ENCODE measurements at places on chromosomes 5 and 9. TPM values are rescaled to one million over a fixed set of nuclear protein-coding genes. Genes with fewer than 3 reads are reported as not detected.
A peak's percentile ranks its signal among the peaks of the same experiment; 100 is the strongest.

- H3K27me3 ChIP-seq, result peaks cover 13% of the 10 kb centered on the region
- no peak overlapping the region for H3K4me3 ChIP-seq
- H3K4me1 ChIP-seq, result peaks cover 14% of the 10 kb centered on the region
- no peak overlapping the region for H3K27ac ChIP-seq
- no peaks in the 10 kb centered on the region for H3K36me3 ChIP-seq
Observed at GRCh38 chr5:178469011-178469974, 120.9 kb downstream of the COL23A1 start.

DNA sequence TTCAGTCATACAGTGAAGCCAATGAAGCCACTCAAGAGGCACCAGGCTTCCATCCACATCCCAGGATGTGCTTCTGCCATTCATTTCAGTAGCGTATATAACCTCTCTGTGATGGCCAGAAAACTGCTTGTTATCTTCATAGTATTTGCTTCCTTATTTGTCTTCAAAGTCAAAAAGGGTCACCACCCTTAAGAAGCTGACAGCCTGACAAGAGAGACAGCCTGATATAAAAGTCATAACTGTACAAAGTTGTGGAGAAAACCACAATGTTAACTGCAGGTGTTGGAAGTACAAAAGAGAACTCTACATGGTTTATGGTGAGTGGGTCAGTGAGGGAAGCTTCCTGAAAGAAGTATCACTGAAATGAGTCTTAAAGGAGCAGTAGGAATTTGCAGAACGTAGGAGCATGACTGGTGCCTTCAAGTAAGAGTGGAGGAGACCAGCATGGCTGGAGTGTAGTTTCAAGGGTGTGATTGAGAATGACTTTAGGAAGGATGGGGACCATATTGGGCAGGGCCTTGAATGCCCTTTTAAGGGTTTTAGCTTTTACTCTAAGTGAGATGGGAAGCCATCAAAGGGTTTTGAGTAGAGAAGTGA, 33.7 kb downstream of the NIM1K start:
- no peak for DNase-seq
- no peaks in the 10 kb centered on the region for H3K4me1 ChIP-seq
- no peak overlapping the region for H3K27ac ChIP-seq
- no peaks in the 10 kb centered on the region for H3K36me3 ChIP-seq

CDKN2B-AS1 gene
- not detected for total RNA-seq

DNA sequence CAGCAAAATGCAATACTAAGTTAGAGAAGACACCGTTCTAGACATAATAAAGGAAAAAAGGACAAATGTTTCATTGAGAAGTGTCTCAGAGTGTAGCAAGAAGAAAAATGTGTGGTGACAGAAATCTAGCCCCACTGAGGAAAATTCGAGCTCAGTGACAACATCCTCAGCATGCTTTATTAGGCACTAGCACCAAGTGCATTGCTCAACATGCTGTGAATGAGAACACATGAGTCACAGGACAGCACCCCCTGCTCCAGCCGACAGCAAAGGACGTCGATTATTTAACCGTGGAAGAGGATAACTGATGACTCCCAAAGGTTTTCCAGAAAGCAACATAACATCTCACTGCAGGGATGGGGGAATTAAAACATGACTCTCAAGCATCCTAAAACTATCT, 182.7 kb downstream of the GNAQ start:
- no peaks in the 10 kb centered on the region for H3K27me3 ChIP-seq
- H3K27ac ChIP-seq, result no peak overlapping the region
- peaks cover 2% of the 10 kb centered on the region for H3K4me1 ChIP-seq

DNA sequence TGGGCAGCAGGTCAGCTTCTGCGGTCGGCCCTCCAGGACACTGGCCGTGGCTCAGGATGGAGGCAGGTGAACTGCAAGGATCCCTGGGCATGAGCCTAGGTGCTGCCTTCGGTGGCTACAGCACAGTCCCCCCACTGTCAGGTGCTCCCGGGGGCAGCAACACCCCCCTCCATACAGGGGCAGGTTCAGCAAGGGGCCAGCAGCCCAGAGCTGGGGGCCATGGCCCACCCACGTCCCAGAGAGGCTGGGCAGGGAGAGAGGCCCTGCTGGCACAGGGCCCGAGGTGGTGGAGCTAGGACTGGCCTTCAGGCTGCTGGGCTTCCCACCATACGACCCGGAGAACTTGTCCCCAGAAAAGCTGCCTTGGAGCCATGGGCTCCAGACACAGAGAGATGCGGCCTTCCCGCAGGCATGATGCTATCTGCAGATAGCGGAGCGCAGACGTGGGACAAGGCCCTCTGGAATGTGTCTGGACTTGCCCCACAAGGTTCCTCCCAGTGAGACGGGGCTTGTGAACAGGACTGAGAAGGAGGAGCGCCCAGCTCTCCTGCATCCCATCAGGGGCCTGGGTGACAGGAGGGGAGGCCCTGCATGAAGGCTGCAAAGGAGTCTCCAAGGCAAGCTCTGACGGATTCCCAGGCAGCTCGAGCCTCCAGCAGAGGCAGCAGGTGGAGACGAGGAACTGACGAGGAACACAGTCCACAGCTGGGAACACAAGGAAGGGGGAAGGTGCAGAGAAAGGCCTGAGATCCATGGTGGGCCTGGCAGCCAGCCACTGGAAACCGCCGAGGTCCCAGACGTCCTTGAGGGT, 111.1 kb downstream of the VAV2 start:
- H3K36me3 ChIP-seq, result no peaks in the 10 kb centered on the region
- DNase-seq, result no peak
- no peak overlapping the region for H3K4me3 ChIP-seq
- peaks cover 99% of the 10 kb centered on the region for H3K27me3 ChIP-seq
- H3K27ac ChIP-seq, result no peak overlapping the region
- H3K4me1 ChIP-seq, result no peaks in the 10 kb centered on the region

GRCh38 chr9:22522206-22522740, 75.6 kb downstream of the DMRTA1 start:
- no peaks in the 10 kb centered on the region for H3K36me3 ChIP-seq
- no peak for DNase-seq
- H3K27me3 ChIP-seq, result no peaks in the 10 kb centered on the region
- H3K4me1 ChIP-seq, result no peaks in the 10 kb centered on the region

FBP2 gene
- total RNA-seq, result not detected

PKN3 gene
- total RNA-seq, result 41.3 TPM

ORM2 gene
- total RNA-seq, result 0.98 TPM

PDE6A gene
- not detected for total RNA-seq

RANBP6 gene
- total RNA-seq, result 11.7 TPM

DNA sequence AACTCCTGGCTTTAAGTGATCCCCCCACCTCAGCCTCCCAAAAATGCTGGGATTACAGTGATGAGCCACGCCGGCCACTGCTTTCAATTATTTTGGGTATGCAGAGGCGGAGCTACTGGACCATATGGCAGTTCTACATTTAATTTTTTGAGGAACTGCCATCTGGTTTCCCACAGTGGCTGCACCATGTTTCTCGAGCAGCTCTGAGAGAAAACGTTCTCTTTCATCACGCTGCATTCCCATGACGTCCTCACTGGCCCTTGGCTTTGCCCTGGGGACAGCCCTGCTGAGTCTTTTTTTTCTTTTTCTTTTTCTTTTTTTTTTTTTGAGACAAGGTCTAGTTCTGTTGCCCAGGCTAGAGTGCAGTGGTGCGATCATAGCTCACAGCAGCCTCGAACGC, 35.5 kb upstream of the GRHPR start:
- H3K27me3 ChIP-seq, result 0 out of 2 replicates have a peak, but pooled peaks cover 4% of the 10 kb centered on the region
- no peak for DNase-seq
- H3K4me3 ChIP-seq, result no peak overlapping the region
- H3K36me3 ChIP-seq, result no peaks in the 10 kb centered on the region

WNK2 gene
- 3.3 TPM for total RNA-seq

ZNF79 gene
- 6.3 TPM for total RNA-seq

DNA sequence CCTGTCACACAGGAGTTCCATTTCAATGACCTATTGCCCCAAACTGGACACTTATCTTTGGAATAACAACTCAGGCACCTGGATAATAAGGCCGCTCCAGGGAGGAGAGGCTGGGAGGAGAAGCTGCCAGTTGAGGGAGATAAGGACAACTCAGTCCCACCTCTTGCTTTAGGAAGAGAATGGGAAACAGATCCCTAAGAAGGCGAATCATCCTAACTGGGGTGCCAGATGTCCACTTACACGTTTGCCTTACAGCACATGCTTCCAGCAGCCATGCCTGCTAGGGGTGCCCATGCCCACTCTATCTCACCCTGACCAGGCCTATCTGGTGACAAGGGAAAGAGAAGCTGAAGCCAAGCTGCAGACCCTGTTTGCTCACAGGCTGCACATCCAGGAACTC, 6.5 kb downstream of the HK3 start:
- no peak overlapping the region for H3K27ac ChIP-seq
- peaks cover 3% of the 10 kb centered on the region for H3K4me1 ChIP-seq
- H3K36me3 ChIP-seq, result no peaks in the 10 kb centered on the region
- no peak overlapping the region for H3K4me3 ChIP-seq
- DNase-seq, result no peak

TMC1 gene
- not detected for total RNA-seq

DNA sequence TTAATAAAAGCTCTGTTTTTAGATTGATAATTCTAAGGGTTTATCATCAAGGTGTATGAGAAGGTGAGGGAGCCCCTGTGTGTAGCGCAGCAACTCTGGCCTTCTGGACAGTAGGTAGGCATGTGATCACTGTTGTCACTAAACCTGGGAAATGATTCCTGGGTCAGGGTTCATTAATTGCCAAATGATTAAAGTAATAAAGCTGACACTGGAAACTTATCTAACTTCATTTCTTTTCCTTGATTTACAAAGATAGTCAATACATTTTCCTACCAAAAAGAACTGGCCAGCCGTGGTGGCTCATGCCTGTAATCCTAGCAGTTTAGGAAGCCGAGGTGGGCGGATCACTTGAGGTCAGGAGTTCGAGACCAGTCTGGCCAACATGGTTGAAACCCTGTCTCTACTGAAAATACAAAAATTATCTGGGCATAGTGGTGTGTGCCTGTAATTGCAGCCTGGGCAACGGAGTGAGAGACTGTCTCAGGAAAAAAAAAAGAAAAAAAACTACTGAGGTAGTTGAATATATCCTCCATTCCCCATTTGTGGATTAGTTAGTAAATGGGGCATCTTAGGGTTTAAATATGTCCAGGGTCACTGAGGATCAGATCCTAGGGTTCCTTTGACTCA, 2.4 kb downstream of the EHMT1 start:
- no peak for DNase-seq
- H3K36me3 ChIP-seq, result peaks cover 37% of the 10 kb centered on the region
- no peaks in the 10 kb centered on the region for H3K27me3 ChIP-seq
- H3K4me3 ChIP-seq, result no peak overlapping the region
- peaks cover 32% of the 10 kb centered on the region for H3K4me1 ChIP-seq
- H3K27ac ChIP-seq, result 0 out of 3 replicates have a peak overlapping the region, but pooled peaks have one; percentile 3

DNA sequence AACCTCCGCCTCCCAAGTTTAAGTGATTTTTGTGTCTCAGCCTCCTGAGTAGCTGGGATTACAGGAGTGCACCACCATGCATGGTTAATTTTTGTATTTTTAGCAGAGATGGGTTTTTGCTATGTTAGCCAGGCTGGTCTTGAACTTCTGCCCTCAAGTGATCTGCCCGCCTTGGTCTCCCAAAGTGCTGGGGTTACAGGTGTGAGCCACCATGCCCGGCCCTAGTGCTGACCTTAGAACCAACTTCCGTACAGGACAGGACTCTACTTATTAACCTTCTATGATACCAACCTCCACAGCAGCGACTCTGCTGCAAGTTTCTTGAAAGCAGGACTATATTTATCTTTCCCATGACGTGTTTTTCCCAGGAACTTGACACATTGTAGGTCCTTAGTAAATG, 176.9 kb downstream of the RGS3 start:
- H3K4me3 ChIP-seq, result no peak overlapping the region
- H3K27ac ChIP-seq, result no peak overlapping the region
- no peaks in the 10 kb centered on the region for H3K36me3 ChIP-seq

RORB gene
- not detected for total RNA-seq

- DNase-seq, result peak; percentile 11
- H3K27me3 ChIP-seq, result peaks cover 36% of the 10 kb centered on the region
- H3K4me1 ChIP-seq, result no peaks in the 10 kb centered on the region
Observed at GRCh38 chr5:75053304-75054133, 1.2 kb upstream of the GCNT4 start.

SCAMP1 gene
- total RNA-seq, result 24.5 TPM

GRCh38 chr5:151700296-151700695, 13.6 kb upstream of the SPARC start:
- peaks cover 3% of the 10 kb centered on the region for H3K4me1 ChIP-seq
- no peaks in the 10 kb centered on the region for H3K36me3 ChIP-seq
- DNase-seq, result no peak
- no peak overlapping the region for H3K4me3 ChIP-seq
- H3K27ac ChIP-seq, result no peak overlapping the region

RNF180 gene
- total RNA-seq, result not detected

KCNV2 gene
- not detected for total RNA-seq

DNA sequence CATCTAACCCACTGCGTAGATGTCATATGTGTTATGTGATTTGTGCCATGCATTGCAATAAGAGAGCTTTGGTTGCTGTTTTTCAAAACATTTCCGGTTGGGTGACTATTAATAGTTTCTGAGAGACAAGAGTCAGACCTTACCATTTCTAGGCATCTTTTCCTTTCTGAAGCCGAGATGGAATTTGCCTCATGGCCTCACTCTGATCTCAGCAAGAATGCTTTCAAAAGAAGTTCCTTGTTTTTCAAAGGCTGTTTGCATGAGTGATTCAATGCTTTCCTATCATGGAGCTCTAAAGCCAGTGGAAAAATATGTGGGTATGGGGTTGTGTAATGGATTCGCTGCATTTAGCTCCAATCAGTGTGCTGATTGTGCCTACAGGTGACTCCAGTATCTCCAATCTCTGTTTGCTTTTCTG, 203.1 kb upstream of the PPP1R2B start:
- H3K27ac ChIP-seq, result no peak overlapping the region
- DNase-seq, result no peak
- no peaks in the 10 kb centered on the region for H3K4me1 ChIP-seq
- no peak overlapping the region for H3K4me3 ChIP-seq

GRCh38 chr5:140083650-140084049, 30.3 kb upstream of the PURA start:
- DNase-seq, result no peak
- no peaks in the 10 kb centered on the region for H3K36me3 ChIP-seq
- H3K27me3 ChIP-seq, result peaks cover 8% of the 10 kb centered on the region
- H3K27ac ChIP-seq, result no peak overlapping the region

GRCh38 chr5:60687927-60688720, 11.8 kb downstream of the DEPDC1B start:
- H3K36me3 ChIP-seq, result peaks cover 26% of the 10 kb centered on the region
- H3K27me3 ChIP-seq, result no peaks in the 10 kb centered on the region
- H3K27ac ChIP-seq, result 0 out of 3 replicates have a peak overlapping the region, but pooled peaks have one; percentile 13
- H3K4me1 ChIP-seq, result peaks cover 21% of the 10 kb centered on the region
